Effector CD8-positive, alpha-beta T cell (primary cell): ENCODE measurements at places on chromosomes 3 and 15.

- no peak for DNase-seq
Observed at GRCh38 chr3:97359977-97360376, 404.6 kb upstream of the ARL6 start.

DNA sequence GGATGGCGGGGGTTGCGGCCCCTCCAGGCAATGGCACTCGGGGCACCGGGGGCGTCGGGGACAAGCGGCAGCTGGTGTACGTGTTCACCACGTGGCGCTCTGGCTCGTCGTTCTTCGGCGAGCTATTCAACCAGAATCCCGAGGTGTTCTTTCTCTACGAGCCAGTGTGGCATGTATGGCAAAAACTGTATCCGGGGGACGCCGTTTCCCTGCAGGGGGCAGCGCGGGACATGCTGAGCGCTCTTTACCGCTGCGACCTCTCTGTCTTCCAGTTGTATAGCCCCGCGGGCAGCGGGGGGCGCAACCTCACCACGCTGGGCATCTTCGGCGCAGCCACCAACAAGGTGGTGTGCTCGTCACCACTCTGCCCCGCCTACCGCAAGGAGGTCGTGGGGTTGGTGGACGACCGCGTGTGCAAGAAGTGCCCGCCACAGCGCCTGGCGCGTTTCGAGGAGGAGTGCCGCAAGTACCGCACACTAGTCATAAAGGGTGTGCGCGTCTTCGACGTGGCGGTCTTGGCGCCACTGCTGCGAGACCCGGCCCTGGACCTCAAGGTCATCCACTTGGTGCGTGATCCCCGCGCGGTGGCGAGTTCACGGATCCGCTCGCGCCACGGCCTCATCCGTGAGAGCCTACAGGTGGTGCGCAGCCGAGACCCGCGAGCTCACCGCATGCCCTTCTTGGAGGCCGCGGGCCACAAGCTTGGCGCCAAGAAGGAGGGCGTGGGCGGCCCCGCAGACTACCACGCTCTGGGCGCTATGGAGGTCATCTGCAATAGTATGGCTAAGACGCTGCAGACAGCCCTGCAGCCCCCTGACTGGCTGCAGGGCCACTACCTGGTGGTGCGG is 1.9 kb downstream of the CHST2 start:
- peak; percentile 52 for DNase-seq

- no peak for DNase-seq
Observed at GRCh38 chr3:10337323-10338163, 16.6 kb upstream of the SEC13 start.

DNA sequence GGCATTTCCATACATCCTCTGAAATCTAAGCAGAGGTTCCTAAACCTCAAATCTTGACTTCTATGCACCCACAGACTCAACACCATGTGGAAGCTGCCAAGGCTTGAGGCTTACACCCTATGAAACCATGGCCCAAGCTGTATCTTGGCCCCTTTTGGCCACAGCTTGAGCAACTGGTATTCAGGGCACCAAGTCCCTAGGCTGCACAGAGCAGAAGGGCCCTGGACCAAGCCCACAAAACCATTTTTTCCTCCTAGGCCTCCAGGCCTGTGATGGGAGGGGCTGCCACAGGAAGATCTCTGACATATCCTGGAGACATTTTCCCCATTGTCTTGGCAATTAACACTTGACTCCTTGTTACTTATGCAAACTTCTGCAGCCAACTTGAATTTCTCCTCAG is 54.4 kb upstream of the IL12A start:
- no peak for DNase-seq

DNA sequence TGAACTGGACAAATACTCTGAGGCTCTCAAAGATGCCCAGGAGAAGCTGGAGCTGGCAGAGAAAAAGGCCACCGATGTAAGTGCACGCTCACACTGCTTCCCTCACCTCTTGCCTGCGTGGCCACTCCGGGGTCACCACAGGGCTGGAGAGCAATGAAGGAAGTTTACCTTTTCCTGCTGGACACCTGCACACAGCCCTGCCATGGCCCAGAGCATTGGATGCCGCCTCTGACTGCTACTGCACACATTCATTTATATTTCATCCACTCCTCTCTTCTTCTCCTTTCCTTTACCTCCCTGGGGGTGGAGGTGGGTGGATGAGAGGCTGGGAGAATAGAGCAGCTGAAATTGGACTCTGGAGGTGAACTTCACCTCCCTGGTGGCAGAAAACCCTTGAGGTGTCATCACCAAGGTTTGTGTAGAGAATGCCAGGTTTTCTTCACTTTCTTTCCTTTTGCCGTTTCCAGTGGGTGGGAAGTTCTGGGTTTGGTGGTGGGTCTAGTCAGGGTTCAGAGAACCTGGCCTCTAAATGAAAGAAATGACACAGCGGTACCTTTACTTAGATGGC is 1.6 kb downstream of the TPM1 start:
- DNase-seq = no peak

DNA sequence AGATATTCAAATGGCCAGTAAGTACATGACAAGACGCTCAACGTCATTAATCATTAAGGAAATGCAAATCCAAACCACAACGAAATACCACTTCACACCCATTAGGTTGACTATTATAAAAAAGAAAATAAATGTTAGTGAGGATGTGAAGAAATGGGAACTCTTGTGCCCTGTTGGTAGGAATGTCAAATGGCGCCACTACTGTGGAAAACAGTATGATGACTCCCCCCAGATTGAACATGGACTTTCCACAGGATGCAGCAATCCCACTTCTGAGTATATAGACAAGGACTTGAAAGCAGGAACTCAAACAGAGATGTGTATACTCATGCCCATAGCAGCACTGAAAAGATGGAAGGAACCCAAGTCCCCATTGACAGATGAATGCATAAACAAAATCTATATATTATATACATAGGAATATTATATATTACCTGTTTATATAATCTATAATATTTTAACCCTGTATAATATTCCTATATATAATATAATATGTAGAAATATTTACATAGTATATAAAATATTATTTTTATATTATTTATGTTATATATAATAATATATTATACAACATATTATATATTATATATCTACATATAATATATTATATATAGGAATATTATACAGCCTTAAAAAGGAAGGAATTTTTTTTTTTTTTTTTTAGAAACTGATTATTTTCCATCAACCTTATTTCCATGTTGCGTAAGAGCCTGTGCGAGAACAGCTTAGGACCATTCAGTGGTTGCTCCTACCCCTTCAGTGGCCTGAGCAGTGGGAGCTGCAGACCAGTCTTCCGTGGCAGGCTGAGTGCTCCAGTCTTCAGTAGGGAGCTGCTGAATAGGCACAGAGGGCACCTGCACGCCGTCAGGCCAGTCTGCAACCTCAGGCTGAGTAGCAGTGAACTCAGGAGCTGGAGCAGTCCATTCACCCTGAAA is 17.6 kb upstream of the PIGZ start:
- DNase-seq = no peak

DNA sequence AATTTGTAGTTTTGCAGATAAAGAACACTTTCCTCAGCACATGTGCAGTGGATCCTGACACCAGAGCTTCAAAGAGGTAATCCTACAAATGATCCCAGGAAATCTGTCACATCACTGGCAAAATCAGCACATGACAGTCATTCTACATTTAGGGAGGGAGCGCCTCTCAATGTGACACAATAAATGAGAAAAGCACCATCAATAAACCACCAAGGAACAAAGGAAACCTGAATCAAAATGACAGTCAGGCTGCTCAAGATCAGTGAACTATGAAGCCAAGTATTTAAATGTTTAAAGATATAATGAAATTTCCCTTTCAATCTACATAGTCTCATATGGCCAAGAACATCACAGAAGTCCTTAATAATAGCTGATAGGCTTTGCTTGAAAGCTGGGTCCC is 119.5 kb downstream of the LRRN1 start:
- no peak for DNase-seq

- no peak for DNase-seq
Observed at GRCh38 chr3:131856171-131856570, 178.6 kb downstream of the CPNE4 start.

- DNase-seq = no peak
Observed at GRCh38 chr3:71502066-71502625, 81.4 kb downstream of the FOXP1 start.
